Brain microvascular endothelial cell (primary cell): ENCODE measurements at places on chromosomes 2 and 18.

- DNase-seq: peak; percentile 78
These were observed 41.9 kb upstream of the PTMA start for GRCh38 chr2:231666171-231667095.

DNA sequence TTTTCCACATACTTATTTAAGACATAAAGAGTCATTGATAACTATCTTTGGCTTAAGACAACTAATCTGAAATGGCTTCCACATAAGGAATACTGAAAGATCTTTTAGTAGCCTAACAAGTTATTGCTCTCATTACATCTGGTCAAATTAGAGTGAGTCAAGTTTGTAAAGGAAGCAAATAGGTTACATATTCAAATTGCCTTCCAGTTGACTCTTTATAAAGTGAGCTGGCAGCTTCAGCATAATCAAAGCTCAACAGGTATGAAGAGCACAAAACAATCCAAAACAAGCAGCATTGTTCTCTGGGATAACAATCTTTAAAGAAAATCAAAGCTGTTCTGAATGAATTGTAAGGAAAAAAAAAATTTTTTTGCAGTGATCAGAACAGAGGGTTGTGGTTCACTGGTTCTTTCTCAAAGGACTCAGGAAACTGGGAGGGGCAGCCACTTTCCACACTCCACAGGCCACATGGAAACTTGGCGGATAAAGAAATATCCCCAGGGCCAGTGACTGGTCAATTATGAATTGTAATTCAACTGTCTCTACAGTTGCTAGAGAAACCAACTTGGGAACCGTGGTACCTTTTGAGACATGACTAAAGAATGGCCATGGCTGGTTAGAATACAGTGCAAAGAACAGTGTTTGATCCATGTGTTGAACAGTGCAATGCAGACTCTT lies 369.3 kb upstream of the KCNH7 start:
- DNase-seq: no peak

GRCh38 chr2:5691985-5692529 lies at the start of gene SOX11:
SOX11 (plus strand) TSS chr2:5692384; CDS start chr2:5692722, 338 bp downstream.
- peak; percentile 94 for DNase-seq

GRCh38 chr18:74622072-74622471 lies 24.4 kb downstream of the ZNF407 start:
- no peak for DNase-seq

DNA sequence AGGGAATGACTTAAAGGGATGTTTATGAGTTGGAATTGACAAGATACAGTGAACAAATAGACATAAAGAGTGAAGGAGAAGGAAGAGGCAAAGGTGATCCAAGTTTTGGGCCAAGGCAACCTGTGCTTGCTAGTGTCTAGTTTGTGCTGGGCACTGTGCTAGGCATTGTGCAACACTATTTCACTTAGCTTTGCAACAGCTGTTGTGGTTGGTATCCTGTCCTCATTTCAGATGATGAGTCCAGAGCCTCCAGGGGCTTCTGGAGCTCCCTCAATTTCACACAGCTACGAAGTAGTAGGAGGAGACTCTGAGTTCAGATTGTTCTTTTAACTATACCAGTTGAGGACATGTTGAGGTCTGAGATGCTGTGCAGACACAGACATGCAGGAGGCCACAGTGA lies 18.1 kb upstream of the LOXHD1 start:
- DNase-seq: no peak

DNA sequence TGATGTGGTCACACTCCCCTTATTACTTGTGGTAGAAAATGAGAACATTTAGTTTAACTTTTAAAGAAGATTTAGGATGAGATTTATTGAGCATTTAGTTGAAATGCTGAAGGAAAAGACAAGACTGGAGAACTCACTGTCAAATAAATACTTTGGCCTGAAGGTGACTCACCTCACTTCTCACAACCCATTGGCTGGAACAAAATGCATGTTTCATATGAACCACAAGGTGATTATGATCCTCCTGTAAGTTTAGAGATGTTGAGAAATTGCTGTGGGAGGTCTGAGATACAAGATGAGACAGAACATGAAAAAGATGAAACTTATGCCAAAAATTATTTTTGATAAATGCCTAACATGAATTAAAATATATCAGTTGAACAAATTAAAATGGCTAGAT lies 1004.5 kb downstream of the SOCS6 start:
- DNase-seq: no peak

- no peak for DNase-seq
These were observed 32.1 kb downstream of the GDF7 start for GRCh38 chr2:20698916-20699613.

DNA sequence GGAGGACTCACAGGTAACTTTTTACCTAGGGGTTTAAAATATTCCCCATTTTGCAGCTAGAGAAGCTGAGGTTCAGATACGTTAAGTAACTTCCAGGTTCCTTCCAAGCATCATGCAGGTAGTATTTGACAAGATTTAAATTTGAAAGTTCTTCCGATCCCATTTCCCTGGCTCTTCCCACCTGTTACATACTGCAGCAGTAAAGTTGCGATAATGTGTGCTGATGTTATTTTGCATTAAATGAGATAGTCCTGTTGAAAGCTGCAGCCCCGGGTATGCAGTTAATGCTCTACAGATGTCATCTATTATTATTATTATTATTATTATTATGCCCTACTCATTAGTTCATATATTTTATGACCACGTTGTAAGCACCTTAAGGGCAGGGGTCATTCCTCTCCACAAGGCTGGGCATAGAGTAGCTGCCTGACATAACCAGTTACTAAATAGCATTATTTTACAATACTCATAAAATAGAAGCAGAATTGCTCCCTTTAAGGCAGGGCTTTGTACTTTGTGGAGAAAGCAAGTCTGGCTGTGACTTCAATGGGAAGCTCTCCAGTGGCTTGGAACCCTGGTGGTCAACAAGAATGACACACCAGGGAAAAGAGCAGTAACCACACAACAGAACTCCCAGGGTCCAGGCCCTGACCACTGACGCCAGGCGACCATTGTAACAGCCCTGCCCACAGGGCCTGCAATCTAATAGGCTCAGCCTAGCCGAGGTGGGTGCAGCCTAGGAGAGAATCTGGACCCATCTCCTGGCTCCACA lies 112.0 kb upstream of the STPG4 start:
- DNase-seq: no peak

DNA sequence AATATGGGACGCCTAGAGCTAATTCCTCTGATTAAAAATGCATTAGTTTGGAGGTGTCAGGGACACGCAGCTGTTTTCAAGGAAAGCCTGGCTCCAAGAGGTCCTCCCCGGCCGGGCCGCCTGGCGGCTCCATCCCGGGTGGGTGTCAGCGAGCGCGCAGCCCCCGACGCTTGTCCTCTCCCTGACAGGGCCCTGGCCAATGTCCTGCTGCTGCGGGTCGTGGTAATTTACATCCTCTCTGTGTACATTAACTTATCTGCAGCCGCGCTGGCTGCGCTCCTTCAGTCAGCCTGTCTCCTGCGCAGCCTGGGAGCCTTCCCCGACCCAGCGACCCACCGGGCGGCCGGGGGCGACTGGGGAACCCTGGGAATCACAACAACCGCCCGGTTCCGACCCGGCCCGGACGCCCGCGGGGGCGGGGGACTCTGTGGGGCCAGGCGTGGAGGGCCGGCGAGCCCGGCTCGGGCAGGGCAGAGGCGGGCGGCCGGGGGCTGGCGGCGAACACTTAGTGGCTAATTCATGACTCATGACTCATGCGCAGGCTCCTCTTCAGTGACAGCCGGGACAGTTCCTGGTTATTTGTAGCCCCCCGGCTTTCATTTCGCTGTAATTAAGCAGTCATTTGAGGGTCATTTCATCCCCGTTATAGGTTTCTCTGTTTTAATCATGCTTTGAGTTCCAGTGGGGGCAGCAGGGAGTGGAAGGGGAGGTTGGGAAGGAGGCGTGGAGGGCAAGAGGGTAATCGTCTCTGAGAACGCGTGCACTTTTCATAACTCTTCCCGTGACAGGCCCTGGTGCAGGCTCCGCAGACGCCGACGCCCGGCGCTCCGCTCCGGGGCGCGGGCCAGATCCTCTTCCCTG lies 141.9 kb upstream of the CTAGE1 start:
- peak; percentile 84 for DNase-seq

GRCh38 chr2:133421516-133422324 lies 146.5 kb downstream of the NCKAP5 start:
- no peak for DNase-seq

DNA sequence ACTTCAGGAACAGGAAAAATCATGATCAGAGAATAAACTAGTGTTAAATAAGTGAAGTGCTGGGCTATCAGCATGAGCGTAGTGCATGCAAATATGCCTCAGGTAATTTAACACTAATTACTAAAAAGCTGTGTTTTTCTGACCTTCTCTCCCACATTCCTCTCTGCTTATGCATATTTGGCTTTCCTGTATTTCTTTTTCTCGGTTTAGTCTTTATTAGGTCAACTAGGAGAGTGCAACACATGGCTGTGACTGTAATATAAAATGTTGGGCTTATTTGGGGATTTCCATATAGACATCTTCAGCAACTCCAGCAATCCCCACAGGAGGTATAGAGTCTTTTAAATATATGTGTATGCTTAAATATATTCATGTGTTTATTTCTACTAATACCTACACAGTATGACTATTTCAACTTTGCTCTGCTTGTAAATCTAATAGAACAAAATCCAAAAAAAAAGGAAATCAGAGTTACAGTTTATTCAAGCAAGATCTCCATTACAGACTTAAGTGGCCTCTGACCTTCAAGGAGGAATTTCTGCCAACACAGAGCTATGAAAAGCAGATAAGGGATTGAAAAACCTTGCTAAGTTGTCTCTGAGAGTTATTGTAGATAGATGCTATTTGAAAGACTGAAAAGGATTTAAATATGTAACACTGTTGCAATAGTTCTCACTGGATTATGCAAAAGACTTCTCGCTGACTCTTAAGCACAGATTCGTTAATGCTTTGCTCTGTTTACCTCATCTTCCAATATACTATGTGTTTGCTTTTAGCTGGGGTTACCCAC lies 359.5 kb upstream of the RGPD4 start:
- DNase-seq: no peak

DNA sequence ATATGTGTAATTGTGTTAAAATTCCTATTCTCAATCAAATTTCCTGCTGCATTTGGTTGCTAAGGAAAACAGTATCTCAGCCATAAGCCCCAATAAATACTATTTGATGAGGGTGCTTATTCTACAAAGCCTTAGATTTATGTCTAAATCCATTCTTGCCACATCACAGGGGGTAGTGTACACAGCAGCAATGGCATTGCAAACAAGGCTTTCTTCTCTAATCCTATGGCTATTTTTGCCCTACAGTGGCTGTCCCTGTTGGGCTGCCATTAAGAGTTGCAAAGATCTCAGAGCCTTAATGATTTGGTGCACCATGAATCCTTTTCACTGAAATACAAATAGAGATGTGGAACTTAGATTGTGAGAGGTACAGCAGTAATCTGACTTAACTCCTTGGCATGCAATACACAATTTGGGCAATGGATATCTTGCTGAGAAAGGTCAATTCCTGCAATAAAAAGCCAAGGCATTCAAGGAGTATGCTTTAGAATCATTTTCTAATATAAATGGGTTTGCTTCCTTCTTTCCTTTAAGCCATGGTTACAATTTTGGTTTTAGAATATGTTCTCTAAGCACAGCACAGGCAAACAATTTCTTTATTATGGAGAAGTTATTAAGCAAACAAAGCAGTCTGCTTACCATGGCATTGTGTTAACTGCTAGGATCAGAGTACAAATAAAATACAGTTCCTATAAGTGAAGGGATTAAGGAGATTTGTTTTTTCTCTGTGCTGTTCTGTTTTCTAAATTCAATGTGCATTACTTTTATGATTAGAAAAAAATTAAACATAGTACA lies 69.8 kb upstream of the CD302 start:
- DNase-seq: no peak

DNA sequence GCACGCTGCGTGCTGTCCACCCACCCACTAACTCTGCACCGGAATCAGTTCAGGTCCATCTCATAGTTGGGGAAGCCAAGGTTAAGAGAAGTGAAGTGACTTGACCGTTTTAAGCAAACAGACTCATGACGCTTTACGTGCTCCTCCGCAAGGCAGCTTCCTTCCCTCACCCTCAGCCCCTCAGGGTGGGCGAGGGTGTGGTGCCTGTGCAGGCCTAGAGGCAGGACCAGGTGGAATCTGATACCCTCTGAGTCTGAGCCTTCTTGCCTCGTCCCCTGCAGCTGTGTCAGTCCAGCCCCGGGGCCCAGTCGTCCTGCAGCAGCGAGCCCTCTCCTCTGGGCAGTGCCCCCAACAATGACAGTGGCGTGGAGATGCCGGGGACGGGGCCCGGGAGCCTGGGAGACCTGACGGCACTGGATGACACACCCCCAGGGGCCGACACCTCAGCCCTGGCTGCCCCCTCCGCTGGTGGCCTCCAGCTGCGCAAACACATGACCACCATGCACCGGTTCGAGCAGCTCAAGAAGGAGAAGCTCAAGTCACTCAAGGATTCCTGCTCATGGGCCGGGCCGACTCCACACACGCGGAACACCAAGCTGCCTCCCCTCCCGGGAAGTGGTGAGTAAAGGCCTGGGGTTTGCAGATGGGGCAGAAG lies 250.5 kb downstream of the GLI2 start:
- no peak for DNase-seq

DNA sequence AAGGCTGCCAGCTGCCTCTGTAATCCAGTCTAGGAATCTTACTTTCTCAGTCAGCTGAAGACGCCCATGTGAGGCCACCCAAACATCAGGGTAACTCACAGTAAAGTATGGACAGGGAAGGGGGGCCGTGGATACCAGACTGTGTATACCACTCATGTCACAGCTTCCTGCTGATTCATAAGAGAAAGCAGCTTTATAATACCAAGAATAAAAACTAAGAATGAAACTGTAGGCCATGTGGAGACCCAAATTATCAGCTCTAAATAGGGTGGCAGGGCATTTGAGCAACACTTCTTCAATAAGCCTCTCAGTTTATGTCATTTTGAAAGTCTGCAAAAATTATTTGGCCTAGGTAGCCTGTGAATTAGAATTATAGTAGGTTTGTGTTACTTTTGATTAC lies 115.0 kb upstream of the CDCA7 start:
- peak; percentile 12 for DNase-seq

- no peak for DNase-seq
These were observed 160.0 kb upstream of the SPATS2L start for GRCh38 chr2:200146501-200146900.

- no peak for DNase-seq
These were observed 368.3 kb upstream of the SALL3 start for GRCh38 chr18:78611201-78611800.
